Cardiac fibroblast (primary cell): ENCODE measurements at places on chromosomes 12 and 14.

DNA sequence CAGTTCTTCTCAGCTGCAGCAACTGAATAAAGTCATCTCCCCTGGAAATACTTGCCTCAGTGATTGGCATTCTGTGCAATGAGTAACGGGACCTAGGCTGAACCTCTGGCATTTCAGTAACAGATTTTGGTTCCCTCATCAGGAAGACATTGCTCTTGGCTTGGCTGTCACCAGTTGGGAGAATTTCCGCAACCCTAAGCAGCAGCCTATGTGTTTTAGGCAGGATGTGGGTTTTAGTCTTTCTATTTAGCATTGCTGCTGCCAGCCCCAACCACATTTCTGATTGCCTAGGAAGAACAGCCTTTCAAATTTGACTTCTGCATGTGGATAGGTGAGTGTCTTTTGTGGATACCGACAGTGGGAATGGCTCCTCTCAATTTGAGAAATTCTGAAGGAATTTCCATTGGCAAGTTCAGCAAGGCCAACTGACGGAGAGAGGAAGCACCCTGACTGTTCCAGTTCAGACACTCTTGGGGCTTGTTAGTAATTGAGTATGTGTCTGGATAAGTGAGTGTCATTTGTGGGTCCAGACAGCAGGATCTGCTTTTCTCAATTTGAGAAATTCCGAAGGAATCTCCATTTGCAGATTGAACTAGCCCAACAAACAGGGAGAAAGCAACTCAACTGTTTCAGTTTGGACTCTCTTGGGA, 19.0 kb upstream of the CLEC2A start:
- DNase-seq = no peak

- no peak for DNase-seq
Measured at GRCh38 chr14:93974833-93975232, 1.5 kb downstream of the ASB2 start.

DNA sequence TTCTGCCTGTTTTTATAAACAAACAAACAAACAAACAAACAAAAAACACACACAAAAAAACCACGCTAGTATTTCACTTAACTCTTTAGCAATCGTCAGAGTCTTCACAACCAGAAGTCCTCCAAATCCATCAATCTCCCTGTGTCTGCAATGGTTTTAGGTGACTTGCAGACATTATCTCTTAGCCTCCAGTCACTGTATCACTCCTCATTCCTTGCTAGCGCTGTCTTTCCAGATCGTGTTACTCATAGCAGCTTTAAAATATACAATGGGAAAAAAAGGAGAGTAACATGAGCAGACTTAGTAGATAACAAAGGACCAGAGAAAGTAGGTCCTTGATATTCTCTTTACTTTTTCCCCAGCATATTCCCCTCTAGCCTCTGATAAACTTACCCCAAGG, 15.5 kb upstream of the ETNK1 start:
- DNase-seq = no peak

DNA sequence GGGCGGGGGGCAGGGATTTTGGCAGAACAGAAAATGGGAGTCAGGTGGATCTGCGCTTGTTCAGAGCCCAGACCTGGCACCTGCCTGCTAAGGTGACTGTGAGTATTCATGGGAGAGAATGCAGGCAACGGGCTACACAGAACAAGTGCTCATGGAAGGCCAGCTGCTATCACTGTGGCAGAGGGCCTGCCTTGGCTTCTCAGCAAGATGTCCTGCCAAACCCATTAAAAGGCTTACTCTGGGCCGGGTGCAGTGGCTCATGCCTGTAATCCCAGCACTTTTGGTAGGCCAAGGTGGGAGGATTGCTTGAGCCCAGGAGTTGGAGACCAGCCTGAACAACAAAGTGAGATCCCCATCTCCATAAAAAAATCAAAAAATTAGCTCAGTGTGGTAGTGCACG, 21.0 kb downstream of the DIO3 start:
- no peak for DNase-seq

- peak; percentile 50 for DNase-seq
Measured at GRCh38 chr12:88615490-88615889, 35.2 kb upstream of the KITLG start.

GRCh38 chr14:54718046-54718445, 151.1 kb downstream of the SAMD4A start:
- no peak for DNase-seq

- DNase-seq = peak; percentile 3
Measured at GRCh38 chr12:86254399-86255107, 1.6 kb downstream of the MGAT4C start.

DNA sequence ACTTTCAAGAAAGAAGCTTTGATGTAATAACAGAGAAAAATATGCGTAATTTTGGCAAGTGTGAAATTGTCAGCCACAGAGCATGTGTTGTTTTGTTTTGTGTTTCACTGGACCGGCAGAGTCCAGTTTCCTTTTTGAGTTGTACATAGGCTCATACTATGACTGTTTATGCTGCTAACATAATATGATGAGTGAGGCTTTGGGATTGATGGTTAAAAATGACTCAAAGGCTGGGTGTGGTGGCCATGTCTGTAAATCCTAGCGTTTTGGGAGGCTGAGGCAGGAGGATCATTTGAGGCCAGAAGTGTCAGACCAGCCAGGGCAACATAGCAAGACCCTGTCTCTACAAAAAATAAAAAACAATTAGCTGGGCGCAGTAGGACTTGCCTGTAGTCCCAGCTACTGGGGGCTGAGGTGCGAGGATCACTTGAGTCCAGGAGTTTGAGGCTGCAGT, 487.9 kb downstream of the PCNX1 start:
- DNase-seq = peak; percentile 81

GRCh38 chr12:70719672-70720420, 82.6 kb upstream of the PTPRB start:
- DNase-seq = peak; percentile 60

- peak; percentile 36 for DNase-seq
Measured at GRCh38 chr14:99838639-99839134, 45.5 kb downstream of the EML1 start.

DNA sequence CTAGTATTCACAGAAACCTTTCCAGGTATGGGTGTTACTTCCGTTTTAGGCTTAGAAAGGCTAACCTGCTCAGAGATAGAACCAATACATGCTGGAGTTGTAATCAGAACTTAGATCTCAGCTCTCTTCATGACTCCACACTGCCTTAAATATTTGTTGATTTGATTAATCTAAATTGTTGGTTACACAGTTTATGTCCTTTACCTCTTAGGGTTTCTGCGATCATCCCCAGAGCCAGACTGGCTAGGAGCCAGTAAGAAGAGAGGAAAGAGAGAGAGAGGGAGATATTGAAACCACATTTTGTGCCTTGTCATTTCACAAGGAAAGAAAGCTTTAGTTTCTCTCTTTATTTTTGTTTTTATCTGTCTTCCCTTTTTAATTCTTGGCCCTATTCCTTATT, 16.8 kb upstream of the MGP start:
- DNase-seq = peak; percentile 49

DNA sequence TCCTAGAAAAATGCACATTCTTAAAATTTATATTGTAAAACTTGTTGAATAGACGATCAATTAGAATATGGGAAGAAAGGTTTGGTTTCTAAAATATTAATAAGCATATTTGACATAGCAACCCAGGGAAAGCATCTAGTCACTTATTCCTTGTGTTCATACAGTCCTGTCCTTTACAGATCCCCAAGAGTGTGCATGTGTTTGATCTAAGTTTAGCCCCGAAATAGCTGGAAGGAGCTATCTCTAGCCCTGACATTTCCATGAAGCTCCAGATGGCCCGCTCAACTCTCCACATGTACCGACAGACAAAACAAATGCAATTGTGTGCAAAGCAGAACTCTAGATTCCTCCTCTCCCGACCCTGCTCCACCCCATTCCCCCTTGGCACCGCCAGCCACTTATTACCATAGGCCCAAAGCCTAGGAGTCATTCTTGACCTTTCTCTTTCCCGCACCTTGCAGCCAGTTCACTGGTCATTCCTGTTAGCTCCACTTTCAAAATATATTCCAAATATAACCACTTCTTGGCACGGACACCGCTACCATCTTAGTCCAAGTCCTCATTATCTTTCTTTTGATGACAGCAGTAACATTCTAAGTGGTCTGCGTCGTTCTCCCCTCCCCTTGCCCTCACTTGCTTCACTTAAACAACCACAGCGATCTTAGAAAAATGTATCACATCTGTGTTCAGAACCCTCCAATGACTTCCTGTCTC, 45.4 kb upstream of the GZMB start:
- no peak for DNase-seq

DNA sequence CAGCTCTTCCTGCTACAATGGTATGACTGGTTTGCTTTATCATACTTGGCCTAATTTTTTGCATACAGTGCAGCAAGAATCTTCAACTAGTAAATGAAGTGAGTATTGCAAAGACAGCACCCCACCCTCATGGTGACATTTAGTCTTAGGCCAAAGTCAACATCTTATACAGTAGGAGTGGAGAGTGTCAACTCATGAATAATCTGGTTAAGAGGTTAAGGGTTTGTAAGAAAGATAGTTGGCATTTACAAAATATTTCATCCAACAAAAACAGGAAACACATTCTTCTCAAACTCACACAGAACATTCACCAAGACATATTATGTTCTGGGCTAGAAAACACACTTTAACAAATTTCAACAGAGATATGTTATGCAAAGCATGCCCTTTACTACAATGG, 2.2 kb upstream of the OAS1 start:
- peak; percentile 80 for DNase-seq

- peak; percentile 85 for DNase-seq
Measured at GRCh38 chr12:104201238-104202001, 14.2 kb upstream of the TXNRD1 start.

DNA sequence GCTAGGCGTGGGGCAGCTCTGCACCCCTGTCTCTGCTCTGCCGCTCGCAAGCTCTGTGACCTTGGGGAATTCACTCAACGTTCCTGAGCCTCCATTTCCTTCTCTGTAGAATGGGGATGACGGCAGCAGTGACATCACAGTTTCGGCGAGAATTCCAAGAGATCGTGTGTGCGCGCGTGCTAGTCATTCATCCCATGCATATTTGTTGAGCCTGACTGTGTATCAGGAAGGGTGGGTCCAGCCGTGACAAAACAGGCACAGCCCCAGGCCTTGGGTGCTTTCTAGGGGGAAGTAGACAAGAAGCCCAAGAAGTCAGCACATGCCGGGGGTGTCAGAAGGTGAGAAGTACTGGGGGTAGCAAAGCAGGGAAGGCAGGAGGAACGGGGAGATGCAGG, 145.6 kb upstream of the NCOR2 start:
- peak; percentile 47 for DNase-seq

DNA sequence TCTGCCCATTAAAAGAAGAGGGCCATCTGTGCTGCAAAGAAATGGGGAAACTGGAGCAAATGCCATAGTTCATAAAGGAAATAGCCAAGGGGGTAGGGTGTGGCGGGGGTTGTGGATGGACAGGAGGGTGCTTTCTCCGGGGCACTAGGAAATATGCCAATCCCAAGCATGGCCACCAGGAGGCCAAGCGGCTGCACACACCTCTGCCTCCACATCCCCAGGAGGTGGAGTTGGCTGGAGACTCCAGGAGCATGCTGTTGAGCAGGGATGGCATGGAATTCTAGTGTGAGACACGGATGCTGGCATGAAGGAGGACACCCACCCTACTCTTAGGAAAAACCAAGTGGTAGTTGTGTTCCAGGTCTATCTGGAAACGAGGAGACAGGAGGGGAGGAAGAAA, 25.2 kb downstream of the NID2 start:
- DNase-seq = peak; percentile 53

DNA sequence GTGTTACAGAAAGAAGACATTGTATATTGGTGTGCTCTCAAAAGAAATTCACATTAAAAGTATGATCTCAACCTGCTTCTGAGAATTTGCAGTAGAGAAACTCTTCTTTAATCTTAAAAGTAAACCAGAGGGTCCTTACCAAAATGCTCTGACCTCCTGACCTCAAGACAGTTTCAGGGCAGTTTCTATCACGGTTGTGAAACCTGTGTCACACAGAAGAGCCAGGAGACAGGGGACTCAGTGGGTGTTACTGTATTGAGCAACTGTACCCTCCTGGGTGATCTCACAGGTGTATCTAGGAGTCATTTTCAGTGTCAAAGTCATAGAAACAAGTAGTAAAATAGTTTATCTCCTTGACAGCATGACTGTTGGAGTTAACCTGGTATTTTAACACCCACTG, 178.0 kb downstream of the GRIP1 start:
- no peak for DNase-seq

DNA sequence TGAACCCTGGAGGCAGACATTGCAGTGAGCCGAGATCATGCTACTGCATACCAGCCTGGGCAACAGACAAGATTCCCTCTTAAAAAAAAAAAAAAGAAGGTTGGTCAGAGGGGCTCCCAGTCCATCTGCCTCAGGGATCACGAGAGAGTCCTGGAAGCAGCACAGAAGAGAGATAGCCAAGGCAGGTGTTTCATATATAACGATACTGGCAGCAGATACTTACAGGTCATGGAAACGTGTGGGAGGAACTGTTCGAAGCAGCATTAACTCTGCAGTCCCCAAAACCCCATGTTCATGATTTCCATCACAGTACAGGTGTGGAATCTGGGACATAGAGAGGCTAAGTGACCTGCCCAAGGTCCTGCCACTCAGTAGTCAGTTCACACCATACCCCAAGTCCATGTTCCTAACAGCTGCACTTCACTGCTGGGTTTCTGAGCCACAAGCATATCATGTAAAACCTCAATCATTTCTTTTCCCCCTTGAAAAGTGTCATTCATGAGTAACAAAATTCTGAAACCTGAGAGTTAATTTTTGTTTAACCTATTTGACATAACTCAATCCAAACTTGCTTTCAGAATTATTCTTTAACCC, 16.7 kb downstream of the CDK2AP1 start:
- no peak for DNase-seq
